ENCODE measurements at places on chromosomes 3 and 15. TPM values are rescaled to one million over a fixed set of nuclear protein-coding genes. Genes with fewer than 3 reads are reported as not detected.

The LMCD1 gene
- 30.4 TPM for polyA plus RNA-seq

The TMEM45A gene
- polyA plus RNA-seq, result 22.5 TPM

GRCh38 chr3:43531835-43532234, 90.0 kb downstream of the ANO10 start:
- DNase-seq, result no peak

GRCh38 chr3:66717806-66718205, 217.0 kb upstream of the LRIG1 start:
- DNase-seq, result no peak
